ENCODE measurements at places on chromosomes 5 and 9. TPM values are rescaled to one million over a fixed set of nuclear protein-coding genes. Genes with fewer than 3 reads are reported as not detected.

GRCh38 chr5:96381526-96381925 lies 51.5 kb downstream of the PCSK1 start:
- DNase-seq: peak; percentile 12
- H3K36me3 ChIP-seq: no peaks in the 10 kb centered on the region
- no peak overlapping the region for H3K27ac ChIP-seq
- H3K27me3 ChIP-seq: no peaks in the 10 kb centered on the region
- H3K4me3 ChIP-seq: no peak overlapping the region

Gene NRG2
- 1.4 TPM for total RNA-seq

DNA sequence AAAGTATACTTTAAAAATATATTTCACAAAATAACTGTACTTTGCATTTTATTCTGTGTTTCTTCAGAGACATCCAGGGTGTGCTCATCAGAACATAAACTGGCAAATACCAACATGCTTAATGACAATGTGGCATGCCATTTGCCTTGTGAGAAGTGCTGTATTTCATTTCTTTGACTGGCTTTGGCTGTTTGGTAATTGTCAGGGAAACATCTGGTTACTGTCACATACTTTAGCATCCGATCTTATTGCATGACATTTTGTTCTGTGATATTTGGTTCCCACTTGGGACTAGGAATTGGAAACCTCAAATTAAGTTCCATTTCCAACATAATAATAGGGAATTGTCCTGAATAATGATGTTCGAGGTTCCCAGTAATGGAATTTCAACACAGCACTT lies 96.5 kb downstream of the FGF10 start:
- no peaks in the 10 kb centered on the region for H3K36me3 ChIP-seq
- no peak overlapping the region for H3K4me3 ChIP-seq
- no peaks in the 10 kb centered on the region for H3K27me3 ChIP-seq
- H3K4me1 ChIP-seq: no peaks in the 10 kb centered on the region
- no peak for DNase-seq

GRCh38 chr9:94805585-94805984 lies 79.1 kb downstream of the AOPEP start:
- DNase-seq: no peak
- H3K27ac ChIP-seq: no peak overlapping the region
- no peak overlapping the region for H3K4me3 ChIP-seq
- no peaks in the 10 kb centered on the region for H3K27me3 ChIP-seq
- H3K36me3 ChIP-seq: no peaks in the 10 kb centered on the region

- H3K27ac ChIP-seq: no peak overlapping the region
- no peaks in the 10 kb centered on the region for H3K27me3 ChIP-seq
- H3K4me3 ChIP-seq: no peak overlapping the region
- DNase-seq: no peak
Observed at GRCh38 chr9:131298341-131298740, 8.8 kb downstream of the PLPP7 start.

Gene DMXL1
- total RNA-seq: 158 TPM

Gene BTF3
- total RNA-seq: 627 TPM

DNA sequence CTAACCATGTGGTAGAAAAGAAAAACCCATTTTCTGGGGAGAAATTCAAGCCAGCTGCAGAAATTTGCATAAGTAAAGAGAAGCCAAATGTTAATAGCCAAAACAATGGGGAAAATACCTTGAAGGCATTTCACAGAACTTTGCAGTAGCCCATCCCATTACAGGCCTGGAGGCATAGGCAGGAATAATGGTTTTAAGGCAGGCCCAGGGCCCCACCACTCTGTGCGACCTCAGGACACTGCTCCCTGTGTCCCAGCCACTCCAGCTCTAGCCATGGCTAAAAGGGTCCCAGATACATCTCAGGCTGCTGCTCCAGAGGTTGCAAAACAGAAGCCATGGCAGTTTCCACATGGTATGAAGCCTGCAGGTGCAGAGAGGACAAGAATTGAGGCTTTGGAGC lies 253.3 kb downstream of the CTNND2 start:
- no peak overlapping the region for H3K27ac ChIP-seq
- no peaks in the 10 kb centered on the region for H3K36me3 ChIP-seq
- DNase-seq: no peak
- no peak overlapping the region for H3K4me3 ChIP-seq
- no peaks in the 10 kb centered on the region for H3K4me1 ChIP-seq
